ENCODE measurements at places on chromosomes 16 and 17.

DNA sequence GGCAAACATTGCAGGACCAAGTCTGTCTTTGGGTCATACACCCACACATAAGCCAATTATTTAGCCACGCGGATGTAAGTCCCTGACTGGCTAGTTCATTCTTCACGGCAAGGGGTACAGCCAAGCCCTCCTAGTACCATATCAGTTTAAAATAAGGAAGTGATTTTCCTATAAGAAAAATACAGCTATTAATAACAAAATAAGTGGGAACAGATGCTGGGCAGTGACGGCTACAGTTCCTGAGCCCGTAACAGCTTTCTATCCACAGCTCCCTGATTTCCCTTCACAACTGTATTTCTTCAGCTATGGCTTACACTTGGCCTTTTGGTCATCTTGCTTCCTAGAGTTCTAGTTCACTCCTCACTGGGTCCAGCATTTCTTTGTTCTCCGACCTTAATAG, 542.4 kb upstream of the C16orf82 start:
- DNase-seq, result no peak

- DNase-seq, result no peak
Observed at GRCh38 chr17:65953316-65954147, 238.4 kb downstream of the CEP112 start.

- DNase-seq, result no peak
Observed at GRCh38 chr17:9120471-9120870, 99.2 kb downstream of the NTN1 start.

DNA sequence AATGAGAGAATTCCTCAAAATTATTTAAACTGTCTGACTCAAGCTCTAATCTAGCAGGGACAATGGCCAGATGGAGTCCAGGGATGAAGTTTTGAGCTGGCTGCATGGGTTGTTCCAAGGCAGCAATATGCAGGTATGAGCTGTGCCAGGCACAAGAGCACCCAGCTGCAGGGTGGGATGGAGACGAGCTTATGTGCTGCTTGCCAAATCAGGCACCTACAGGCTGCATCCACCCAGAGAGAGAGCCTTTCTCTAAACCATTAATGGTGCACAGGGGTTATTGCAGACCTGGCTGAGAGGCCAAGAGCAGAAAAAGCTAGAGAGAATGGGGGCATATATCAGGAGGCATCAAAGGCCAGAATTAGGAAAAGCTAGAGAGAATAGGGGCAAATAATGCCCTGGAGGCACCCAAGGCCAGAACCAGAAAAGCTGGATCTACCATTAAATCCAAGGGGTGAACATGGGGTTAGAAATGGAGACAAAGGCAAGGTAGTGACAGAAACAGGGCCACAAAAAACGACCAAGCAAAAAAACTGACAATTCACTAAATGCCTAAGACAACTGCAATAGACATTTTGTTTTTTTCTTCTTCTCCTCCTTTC, 11.0 kb downstream of the KRT33A start:
- no peak for DNase-seq

- no peak for DNase-seq
Observed at GRCh38 chr16:23119570-23119969, 29.7 kb downstream of the USP31 start.

DNA sequence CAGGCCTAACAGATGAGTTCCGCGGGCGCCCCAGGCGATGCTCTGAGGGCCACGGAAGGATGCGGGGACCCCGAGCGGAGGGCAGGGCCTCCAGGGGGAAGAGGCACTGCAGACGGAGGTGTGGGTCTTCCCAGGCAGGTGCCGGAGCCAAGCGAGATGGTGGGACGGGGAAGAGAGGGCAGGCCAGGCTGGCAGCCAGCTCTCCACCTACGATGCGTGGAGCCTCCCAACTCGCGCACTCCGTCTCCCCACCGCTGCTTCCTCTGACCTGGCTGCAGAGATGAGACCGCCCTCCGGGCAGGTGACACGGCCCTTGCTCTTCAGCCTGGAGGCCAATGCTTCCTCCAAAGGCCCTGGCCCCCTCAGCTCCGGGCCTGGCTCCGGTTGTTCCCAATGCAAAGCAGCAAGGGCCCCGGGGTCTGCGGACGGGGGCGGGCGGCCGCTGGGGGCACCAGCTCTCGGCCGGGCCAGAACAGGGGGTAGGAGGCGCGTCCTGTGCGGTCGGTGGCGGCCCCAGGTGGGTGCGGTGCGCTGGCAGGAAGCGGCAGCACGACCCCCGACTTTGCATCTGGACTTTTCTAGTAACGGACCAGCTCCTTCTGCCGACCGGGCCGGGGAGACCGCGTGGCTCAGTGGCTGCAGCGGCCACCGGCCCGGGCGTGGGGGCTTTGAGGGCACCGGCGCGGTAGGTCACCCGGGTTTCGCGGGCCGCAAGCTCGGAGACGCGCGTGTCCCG, 1.5 kb upstream of the SOX8 start:
- DNase-seq, result no peak

DNA sequence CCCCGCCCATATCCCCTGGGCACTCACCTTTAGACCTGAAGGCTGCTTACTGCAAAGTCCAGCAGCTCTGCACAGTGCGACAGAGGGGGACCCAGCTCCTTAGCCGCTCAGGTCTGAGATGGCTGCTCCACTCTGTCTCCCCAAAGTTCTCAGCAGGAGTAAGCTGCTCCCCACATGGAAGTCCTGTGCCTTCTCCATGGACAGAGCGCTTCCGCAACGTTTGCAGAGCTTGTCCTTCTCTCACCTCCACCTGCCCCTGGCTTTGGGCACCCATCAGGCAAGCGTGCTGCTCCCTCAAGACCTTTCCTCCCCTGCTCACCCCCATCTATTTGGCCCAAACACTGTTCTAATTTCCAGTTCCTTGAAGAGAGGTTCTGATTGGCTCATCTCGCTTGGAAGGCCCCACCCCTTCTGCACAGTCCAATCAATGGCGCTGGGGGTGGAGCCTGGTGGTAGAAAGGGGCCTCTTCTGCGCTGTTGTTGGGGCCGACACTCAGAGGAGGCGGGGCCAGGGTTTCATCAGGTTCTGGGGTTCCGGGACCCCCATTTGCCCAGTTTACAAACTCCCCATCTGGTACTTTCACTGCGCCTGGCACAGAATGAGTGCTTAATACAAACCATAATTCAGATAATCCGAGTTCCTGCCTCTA, 137.2 kb downstream of the CYLD start:
- no peak for DNase-seq

DNA sequence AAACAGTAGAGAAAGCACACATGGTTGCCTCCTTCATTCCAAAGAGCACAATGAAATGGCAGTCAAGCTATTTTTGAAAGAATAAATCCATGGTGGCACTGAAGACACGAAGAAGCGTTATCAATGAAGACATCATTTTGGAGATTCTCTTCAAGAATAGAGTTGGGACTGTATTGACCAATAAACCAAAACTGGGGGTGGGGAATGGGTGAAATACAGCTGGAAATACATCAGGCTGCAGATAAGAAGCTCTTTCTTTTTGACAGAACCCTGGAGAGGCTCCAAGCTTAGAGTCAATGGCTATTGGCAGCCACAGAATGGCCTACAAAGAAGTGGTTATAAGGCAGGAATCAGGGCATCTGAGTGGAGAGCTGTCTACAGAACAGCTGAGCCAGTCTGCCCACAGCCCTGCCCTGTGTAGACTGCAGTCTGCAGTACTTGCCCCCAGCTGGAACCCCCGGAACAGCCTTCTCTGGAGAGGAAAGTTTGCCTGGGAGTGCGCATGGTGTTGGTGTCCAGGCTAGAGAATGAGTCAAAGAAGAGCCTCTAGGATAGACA, 100.4 kb downstream of the STX8 start:
- DNase-seq, result no peak

DNA sequence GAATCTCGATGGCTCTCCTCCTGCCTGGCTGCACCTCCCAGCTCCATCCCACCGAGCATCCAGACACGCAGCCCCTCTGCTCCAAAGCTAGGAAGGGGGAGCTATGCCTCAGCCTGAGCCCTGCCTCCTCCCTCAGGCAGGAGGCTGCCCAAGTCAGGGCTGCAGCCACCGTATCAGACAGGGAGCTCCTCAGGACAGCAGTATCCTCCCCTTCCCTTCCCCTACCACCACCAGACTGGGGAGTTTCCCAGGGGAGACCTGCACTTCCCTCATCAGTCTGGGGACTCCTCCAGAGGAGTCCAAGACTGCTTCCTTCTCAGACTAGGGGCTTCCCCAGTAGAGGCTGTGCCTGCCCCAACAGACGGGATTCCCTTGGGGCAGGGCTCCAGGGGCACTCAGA, 17.5 kb downstream of the TMEM132E start:
- no peak for DNase-seq

DNA sequence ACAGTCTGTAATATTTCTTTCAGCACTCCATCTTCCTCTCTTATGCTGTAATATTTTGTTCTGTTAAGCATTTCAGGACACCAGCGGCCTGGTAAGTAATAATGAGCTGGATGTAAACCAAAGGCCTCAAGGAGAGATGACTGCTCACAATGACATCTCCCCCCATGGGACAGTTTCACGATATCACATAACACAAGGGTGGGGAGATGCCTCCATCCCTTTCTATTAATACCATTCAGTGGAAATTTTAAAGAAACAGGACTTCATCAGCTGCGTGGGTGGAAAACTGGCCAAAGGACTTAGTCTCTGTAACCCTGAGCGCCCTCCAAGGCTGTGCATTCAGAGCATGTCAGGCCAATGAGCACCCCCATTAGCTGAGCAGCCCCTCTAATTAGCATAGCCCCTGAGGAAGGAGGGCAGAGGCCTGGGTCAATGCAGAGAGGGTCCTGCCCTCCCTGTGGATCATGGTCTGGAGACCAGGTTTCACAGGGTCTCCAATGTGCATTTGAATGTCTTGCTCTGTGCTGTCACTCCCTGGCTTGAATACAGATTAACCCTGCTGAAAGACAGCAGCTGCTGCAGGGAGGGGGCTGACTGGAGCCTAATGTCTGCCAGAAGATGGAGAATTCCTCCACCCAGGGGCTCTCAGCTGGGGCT, 156.4 kb downstream of the HS3ST2 start:
- no peak for DNase-seq

- DNase-seq, result no peak
Observed at GRCh38 chr16:52073024-52073423, 473.9 kb downstream of the TOX3 start.

DNA sequence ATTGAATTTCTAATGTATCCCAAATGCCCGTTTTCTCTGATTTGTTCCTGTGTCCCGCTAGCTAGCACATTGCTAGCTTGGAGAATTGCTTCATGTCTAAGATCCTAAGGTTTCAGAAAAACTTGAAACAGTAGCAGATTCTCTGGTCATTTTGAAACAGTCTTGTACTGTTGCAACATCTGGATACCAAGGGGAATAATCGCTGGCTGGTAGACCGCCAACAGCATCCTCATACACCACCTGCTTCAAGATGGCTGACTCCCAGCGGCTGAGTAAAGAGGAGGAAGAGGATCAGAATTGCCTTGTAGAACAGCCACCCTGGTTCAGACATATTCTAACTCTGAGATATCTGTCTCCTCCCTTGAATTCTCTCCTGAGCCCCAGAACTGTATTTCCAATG, 226.7 kb upstream of the ELAC2 start:
- no peak for DNase-seq

All from cerebellar nuclear complex (tissue), 1 donor.